ENCODE measurements at places on chromosomes 4 and X.
A peak's percentile ranks its signal among the peaks of the same experiment; 100 is the strongest.

GRCh38 chr4:89352541-89352940 lies 44.9 kb upstream of the GPRIN3 start:
- no peak for DNase-seq

- peak; percentile 22 for DNase-seq
Observed at GRCh38 chrX:80578517-80579105, 158.4 kb downstream of the TENT5D start.

DNA sequence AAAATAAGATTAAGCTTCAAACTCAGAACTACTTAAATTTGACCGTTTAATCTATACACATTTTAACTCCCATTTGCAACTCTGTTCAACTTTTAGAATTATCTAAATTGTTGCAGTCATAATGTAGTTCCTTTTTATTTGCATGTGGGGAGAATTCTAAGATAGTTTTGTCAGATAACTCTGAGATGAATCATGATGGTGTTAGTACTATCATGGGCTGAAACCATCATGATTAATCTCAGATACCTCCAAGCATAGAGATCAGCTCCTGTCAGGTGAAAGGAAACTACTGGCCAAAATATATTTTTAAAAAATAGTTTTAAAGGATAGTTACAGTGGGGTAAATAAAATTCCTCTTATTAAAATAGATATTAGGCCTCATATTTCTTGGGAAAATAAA lies 39.0 kb downstream of the FBXO8 start:
- DNase-seq: no peak

DNA sequence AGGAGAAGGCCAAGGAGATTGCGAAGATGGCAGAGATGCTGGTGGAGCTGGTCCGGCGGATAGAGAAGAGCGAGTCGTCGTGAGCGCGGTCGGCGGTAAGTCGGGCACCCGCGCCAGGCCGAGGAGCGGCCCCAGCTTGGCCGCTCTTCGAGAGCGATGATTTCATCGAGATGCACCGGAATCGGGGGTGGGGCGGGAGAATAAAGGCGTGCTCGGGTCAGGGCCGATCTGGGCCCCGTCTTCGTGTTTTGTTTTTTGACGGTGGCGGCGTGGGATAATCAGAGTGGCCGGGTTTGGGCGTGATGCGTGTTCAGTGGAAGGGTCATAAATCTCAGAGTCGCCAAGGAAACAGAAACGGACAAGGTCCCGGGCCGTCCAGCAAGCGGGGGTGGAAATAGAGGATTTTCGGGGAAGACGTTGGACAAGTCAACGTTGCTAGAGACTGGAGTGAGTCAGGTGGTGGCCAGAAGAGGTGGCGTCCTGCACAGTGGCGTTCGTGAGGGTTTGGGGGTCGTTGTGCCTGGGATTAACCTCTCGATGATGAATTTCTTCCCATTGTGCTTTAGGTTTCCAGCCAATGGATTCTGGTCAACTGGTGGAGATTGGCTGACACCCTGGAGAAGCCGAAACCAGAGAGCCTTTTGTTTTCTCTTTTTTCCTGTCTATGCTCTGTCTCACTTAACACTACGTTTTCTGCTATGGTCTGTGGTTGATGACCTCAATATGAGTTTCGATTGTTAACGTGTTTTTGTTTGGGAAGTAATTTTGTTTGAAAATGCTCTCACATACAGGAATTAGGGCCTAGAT lies 882 bp downstream of the MRFAP1 start:
- DNase-seq: peak; percentile 52

- DNase-seq: no peak
Observed at GRCh38 chr4:2507259-2507658, 29.2 kb upstream of the FAM193A start.

- DNase-seq: no peak
Observed at GRCh38 chrX:10078266-10078665, 78.5 kb upstream of the CLCN4 start.

GRCh38 chrX:23765449-23765848 lies 17.5 kb upstream of the SAT1 start:
- no peak for DNase-seq

DNA sequence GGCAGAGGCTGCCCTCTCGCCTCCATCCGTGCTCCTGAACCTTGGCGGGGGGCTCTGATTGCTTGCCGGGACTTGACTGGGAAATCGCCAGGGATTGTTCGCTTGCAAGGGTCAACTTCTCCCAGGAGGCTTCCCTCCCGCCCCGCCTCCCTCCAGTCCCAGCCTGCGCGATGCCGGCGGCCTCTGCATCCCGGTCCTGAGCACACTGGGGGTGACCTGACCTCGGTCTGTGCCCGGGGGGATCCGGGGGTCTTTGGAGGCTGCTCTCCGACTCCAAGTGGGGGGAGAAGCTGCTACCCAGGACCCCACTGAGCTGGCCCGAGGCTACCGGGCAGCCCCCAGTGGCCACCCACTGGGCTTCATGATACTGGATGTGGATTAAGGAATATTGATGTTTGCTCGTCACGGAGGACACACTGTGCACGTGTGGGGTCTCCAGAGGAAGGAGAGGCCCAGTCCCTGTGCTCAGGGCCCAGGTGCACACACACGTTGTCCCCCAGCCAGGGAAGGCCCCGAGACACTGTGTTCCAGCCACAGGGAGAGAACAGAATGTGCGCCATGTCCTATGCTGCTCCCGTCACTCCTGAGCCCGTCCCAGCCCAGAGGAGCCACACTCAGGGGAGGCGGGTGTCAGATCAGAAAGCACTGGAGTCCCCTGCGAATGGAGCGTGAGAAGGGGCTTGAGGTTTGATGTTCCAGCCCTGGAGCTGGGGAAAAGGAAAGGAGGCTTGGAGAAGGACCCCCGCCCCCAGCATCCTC lies 55.9 kb upstream of the NKX1-1 start:
- no peak for DNase-seq

DNA sequence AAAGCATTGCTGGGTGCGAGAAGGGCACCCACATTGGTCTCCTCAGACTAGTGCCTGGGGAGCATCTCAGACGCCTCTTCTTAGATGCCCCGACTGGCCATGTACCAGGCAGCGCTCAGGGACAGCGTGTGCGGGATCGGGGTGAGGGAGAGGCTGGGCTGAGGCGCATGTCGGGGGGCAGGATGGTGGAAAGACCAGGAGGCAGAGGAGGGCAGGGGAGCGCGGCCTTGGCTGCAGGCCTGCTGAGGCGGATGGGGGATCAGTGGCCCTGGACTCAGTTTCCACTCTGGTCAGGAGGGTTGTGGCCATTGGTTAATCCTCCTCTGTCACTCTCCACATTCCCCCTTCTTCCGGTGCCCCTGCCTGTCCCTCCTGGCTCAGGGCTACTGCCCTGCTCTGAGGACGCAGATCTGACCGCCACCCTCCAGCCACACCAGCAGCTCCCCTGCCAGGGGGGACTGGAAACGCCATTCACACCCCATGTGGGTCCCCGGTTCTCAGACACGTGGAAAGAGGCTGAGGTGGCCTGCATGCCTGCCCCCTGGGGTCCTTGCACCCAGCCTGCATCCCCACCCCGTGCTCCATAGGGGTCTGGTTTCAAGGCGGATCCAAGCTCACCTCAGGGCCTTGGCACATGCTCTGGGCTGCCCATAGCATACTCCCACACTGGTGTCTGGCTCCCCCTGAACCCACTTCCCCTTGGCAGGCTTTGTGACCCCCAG lies 105.9 kb downstream of the CPZ start:
- no peak for DNase-seq

GRCh38 chr4:44771789-44772188 lies 45.4 kb upstream of the GNPDA2 start:
- DNase-seq: no peak

GRCh38 chrX:115031989-115032388 lies 14.6 kb upstream of the IL13RA2 start:
- DNase-seq: no peak

DNA sequence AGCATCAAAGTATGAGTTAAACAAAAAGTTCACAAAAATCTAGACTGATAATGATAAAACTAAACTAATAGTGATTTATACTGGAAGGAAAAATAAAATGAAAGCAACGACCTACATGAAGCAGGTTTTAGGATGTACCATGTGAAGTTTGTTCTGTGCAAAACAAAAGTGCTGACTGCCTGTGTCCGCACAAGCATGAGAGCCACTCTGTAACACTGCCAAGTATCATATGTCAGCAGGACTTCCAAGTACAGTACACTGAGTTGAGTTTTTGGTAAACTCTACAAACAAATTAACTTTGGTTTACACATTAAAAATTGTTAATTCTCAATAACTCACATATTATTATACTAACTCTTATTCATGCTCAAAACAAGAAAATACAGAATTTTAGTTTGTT lies 459.0 kb downstream of the PDGFC start:
- peak; percentile 34 for DNase-seq

- no peak for DNase-seq
Observed at GRCh38 chrX:108415146-108415545, 23.1 kb downstream of the COL4A6 start.

- peak; percentile 81 for DNase-seq
Observed at GRCh38 chr4:113635739-113636437, 125.7 kb downstream of the CAMK2D start.

DNA sequence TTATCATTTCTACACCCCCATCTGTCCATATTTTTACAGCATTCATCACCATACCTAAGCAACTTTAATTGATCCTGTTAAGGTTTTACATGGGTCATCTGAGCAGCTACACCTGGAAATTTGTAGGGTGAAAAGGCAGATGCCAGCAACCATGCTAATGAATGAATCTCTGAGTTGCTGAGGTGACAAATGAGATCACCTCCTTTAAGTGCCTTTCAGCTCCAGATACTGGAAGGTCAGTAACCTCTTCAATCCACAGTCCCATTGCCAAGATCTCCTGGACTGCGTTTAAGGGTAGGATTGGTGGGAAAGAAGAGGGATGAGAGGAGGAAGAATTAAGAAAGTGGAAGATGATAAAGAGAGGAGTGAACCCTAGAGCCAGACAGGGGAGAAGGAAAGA lies 8.5 kb upstream of the BMP3 start:
- no peak for DNase-seq

- DNase-seq: peak; percentile 63
Observed at GRCh38 chr4:79848329-79848728, 224.7 kb downstream of the ANTXR2 start.

DNA sequence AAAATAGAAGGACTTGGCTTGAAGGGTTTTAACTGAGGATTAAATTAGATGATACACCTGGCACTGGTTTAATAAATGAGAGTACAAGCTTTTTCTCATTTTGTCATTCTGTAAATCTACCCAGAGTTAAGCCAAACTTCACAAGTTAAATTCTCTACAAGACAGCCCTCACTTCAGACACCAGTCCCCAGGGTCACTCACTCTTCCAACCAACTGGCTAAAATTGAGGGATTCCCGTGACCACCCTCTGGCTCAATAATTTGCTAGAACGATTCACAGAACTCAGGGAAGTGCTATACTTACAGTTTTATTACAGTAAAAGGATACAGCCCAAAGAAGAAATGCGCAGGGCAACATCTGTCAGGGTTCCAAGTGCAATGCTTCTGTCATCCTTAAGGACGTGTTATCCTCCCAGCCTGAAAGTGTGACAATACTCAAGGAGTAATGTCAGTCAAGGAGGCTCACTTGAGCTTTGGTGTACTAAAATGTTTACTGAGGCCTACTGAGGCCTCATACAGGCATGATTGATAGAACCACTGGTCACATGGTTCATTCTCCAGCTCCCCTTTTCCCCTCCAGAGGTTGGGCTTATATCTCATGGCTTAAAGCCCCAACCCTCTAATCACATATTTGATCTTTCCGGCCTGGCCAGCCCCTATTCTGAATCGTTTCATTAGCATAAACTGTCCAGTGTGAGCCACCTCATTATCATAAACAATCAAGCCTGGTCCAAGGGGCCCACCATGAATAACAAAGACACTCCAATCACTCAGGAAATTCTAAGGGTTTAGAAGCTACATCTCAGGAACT lies 9.6 kb upstream of the TMSB4X start:
- DNase-seq: no peak

DNA sequence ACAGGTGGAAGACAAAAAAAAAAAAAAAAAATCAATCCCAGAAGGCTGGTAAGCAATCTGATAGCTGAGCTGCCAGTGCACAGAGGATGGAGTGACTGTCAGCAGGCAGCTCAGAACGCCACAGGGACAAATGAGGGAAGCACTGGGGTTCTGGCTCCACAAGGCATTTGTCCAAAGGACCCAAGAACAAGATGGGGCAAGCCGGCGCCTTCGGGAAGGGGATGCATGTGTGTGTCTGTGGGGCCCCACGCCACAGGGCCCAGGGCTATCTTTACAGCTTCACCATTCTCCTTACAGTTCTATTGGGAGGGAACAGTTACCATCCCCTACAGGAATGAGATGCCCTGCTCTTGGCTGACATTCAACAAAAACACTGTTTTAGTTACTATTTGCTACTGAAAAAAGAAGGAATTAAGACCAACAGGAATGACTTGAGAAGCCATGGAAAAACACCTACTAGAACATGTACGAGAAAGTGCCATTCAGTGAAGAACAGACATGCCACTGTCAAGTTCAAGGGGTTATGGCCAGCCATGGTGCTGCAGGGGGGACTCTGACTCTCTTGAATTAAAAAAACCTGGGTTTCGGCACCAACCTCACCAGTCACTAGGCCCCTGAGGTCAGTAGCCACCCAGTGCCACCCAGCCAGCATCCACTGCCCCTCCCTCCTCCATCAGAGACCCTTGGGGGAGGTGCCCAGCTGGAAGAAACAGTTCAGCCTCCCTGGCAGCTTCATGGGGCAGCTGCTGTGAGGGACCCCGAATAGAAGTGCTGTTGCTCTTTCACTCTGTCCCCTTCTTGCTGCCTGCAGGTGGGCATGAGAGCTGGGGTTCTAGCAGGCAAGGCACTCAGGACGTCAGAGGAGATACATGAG lies 18.5 kb downstream of the WDR1 start:
- no peak for DNase-seq

DNA sequence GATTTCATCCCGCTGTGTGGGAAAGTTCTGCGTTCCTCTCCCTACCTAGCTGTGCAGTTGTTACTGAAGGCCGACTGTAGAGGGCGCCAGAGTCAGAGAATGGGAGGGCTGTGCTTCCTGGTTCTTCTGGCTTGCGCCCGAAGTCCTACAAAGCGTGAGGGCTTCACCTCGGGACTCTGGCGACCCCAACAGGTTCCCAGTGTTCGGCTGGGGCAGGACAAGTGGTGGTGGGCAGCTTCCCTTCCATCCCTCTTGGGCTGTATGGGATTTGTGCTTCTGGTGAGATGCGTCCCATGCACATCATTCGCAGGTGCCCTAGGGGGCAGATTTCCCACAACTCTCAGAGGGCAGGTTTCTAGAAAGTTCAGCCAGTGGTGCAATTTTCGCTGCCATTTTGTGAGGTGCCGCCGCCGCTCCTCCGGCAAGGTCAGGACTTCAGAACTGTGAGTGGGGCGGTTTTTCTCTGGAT lies 27.3 kb downstream of the CT45A1 start:
- peak; percentile 20 for DNase-seq

- DNase-seq: peak; percentile 5
Observed at GRCh38 chr4:17958181-17958580, 63.4 kb downstream of the LCORL start.

- DNase-seq: peak; percentile 45
Observed at GRCh38 chrX:32448320-32448719, 763.0 kb downstream of the DMD start.

GRCh38 chr4:124907881-124908280 lies 195.3 kb upstream of the ANKRD50 start:
- DNase-seq: peak; percentile 44

DNA sequence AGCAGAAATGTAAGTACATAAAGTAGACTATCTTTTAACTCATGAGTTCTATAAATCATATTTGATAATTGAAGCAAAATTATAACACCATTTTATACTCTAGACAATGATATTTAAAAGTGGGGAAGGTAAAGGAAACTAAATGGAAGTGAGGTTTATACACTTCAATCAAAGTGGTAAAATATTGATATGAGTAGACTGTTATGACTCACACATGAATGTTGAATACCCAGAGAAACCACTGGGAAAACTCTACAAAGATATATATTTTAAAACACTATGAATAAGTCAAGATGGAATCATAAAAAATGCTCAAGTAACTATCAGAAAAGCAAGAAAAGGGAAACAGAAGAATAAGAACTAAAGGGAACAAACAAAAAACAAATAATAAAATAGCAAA lies 8.4 kb downstream of the VSIG1 start:
- DNase-seq: no peak

Data from myocyte (in vitro differentiated cells).